Thyroid gland (tissue), 4 donors: ENCODE measurements at places on chromosomes 5 and 9.
A peak's percentile ranks its signal among the peaks of the same experiment; 100 is the strongest.

DNA sequence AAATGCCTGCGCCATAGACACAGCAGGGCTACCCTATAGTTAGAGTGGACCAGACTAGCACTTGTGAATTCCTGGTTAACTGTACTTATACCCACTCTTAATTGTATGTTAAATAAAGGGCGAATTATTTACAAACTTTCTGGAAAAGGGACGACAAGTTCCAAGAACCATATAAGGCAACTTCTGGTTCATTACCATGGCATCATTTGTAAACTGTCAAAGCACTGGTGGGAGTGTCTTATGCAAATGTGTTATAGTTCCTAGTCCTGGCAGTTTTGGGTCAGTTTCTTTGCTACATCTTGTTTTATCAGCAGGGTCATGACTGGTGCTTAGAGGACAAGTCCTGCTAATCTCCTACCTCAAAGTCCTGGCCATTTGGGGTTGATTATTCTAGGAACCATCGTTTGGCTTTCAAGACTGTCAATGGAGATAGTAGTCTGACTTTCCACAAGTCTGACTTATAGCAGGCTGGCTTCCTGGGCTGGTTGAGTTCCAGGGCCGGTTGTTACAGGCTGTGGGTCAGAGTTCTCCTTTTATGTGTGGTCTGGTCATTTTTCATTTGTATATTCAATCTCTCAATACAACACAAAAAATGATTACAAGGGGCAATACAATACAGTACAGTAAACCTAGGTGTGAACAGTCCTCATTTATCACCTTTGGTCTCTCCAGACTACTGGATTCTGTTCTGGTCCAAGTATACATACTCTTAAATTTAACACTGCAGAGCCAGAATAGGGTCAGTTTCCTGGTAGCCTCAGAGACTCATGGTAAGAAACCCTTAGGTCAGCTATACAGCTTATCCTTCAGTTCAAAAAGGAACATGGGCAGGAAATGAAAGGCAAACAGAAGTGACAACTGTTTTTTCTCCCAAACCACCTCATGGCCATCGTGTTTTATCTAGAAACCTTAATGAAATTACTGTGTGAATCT lies 8.3 kb upstream of the CFAP95 start:
- DNase-seq, result no peak

GRCh38 chr5:150060471-150060870 lies 25.9 kb downstream of the CSF1R start:
- no peak for DNase-seq

DNA sequence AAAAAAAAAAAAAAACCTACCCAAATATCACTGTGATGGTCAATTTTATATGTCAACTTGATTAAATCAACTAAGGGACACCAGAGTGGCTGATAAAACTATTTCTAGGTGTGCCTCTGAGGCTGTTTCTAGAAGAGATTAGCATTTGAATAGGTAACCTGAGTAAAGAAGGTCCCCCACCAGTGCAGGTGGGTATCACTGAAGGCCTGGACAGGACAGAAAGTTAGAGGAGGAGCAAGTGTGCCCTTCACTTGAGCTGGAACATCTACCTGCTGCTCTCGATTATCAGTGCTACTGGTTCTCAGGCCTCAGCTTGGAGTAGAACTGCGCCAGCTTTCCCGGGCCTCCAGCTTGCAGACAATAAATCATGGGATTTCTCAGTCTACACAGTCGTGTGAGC lies 88.7 kb downstream of the TLE1 start:
- DNase-seq, result no peak

- DNase-seq, result peak; percentile 10
These were observed 246.8 kb downstream of the ARHGAP26 start for GRCh38 chr5:143016777-143017516.

DNA sequence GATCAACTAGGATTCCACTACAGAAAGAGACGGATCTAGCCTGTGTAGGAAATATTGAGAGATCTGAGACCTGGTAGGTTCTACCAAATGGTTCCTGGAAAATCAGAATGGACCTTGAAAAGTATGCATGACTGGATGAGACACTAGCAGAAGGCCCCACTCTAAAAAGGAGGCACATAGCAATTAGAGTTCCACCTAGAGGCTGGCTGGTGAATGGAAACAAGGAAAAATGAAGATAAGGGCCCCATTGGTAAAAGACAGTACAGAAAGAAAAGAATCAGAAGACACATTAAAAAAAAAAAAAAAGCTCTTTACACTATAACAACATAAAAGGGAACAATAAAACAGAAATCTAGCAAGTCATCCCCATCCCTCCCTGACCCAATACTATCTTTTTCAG lies 518.5 kb downstream of the NR2F1-AS1 start:
- DNase-seq, result no peak

DNA sequence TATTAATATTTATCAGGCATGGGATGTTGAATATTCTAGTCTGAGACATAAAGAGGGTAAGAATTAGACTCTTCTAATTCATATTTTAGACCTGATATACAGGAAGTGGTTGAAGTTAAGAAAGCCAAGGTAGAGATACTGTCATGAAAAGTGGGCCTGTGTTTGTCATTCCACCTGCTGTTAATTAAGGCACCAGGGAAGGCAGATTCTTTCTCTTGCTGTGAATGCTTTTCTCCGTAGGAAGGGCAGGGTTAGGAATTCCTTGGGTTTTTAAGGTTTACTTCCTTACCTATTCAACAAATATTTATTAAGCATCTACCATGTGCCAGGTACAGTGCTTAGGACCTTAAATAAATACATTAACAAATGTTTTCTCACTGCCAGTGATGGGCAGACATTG lies 196.4 kb downstream of the CAVIN4 start:
- no peak for DNase-seq

DNA sequence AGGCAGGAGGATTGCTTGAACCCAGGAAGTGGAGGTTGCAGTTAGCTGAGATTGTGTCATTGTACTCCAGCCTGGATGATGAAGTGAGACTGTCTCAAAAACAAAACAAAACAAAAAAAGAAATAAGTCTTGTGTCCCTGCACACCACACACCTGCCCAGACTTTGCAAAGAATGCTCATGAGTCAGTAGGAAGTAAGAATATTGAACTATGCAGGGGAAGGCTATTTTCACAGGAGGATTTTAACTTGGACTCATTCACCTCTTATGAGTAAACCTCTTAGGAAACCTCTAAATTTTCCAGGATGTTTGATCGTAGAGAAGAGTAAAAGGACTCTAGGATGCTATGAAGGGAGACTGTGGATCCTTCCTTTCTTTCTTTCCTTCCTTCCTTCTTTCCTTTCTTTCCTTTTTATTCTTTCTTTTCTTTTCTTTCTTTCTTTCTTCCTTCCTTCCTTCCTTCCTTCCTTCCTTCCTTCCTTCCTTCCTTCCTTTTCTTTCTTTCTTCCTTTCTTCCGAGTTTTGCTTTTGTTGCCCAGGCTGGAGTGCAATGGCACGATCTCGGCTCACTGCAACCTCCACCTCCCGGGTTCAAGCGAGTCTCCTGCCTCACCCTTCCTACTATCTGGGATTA lies 96.7 kb upstream of the CLINT1 start:
- no peak for DNase-seq

DNA sequence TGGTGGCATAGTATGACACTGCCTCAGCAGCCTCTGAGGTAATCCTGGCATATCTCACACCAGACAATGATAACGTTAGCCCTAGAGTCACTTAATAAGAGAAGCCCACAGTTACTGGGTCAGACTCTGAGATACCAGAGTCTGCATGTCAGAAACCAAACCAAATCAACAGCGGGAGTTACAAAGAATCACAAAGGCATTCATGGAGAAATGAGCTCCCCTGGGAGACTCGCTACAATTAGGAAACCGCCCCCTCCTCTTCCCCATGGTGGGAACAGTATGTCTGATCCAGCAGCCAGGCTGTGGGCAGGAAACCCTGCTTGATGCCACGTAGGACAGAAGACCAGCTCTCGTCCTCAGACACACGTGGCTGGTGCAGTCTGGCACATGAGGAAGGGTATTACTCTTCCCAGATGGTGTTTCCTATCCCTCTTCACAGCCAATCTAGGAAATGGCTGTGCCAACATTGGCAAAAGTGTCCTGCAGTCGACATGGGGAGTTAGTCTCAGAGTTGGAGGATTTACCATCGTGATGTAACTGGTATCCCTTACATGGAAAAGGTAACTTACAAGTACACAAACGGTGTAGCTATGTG lies 485.4 kb downstream of the ZNF608 start:
- DNase-seq, result no peak
